ENCODE measurements at places on chromosomes 6 and 20.

- no peak for DNase-seq
Observed at GRCh38 chr6:79665725-79666551, 34.8 kb downstream of the SH3BGRL2 start.

- DNase-seq = no peak
Observed at GRCh38 chr6:33592280-33592594, 12.2 kb upstream of the BAK1 start.

DNA sequence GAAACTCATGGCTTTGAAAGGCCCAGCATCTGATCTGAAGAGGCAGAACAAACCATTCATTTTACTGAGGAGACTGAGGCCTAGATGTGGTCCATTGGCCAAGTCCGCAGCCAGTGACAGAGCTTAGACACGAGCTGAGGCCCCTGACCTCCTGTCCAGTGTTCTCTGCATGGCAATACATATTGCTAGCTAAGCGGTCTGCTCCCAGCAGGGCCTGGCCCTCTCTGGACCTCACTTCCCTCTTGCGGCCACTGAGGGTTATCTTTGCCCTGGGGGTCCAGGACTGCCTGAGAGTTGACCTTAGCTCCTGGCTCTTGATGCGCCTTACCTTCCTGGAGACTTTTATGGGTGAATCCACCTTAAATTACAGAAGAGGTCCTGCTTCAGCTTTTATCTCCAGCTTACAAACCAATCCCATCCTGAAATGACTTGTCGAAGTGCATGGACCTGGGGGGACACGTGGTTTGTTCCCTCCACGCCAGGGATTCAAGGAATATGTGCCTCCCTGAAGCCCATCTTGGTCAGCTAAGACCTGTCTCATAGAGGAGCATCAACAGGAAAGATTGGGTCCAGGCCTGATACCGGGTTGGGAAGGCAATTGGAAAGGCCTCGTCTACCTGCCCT, 75.6 kb downstream of the CNBD2 start:
- DNase-seq = no peak

GRCh38 chr20:45036044-45036755, 64.7 kb downstream of the KCNS1 start:
- DNase-seq = no peak

- no peak for DNase-seq
Observed at GRCh38 chr6:20678831-20679352, 144.6 kb downstream of the CDKAL1 start.

- peak; percentile 92 for DNase-seq
Observed at GRCh38 chr6:15313367-15313766, 67.5 kb downstream of the JARID2 start.

DNA sequence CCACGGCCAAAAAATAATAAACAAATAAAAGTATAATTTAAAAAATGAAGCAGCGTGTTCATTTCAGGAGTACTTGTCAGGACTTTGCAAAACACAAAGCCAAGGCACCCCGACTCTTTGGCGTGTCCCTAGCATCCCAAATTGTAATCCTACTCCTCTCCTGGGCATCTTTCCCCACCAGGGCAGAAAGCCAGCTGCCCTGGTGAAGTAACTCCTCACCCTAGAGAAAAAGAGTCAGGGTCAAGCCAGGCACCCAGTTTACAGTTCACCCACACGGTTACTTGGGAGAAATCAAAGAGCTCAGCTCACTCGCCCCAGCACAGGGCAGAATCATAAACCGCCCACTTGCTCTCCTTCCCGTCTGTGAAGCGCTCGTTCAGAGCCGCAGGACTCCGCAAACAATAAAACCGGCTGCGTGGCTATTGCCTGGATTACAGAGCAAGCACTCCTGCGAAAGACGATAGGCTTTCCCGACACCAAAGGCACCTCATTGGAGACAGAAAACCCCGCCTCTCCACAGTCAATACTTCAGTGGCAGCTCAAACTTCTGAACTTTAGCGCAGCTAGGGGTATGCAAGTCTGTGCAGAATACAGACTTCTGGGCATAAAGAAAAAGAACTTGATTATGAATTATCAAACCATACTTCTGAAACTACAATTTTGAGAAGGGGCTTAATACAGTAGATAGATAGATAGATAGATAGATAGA, 73.0 kb upstream of the NHSL1 start:
- DNase-seq = no peak

DNA sequence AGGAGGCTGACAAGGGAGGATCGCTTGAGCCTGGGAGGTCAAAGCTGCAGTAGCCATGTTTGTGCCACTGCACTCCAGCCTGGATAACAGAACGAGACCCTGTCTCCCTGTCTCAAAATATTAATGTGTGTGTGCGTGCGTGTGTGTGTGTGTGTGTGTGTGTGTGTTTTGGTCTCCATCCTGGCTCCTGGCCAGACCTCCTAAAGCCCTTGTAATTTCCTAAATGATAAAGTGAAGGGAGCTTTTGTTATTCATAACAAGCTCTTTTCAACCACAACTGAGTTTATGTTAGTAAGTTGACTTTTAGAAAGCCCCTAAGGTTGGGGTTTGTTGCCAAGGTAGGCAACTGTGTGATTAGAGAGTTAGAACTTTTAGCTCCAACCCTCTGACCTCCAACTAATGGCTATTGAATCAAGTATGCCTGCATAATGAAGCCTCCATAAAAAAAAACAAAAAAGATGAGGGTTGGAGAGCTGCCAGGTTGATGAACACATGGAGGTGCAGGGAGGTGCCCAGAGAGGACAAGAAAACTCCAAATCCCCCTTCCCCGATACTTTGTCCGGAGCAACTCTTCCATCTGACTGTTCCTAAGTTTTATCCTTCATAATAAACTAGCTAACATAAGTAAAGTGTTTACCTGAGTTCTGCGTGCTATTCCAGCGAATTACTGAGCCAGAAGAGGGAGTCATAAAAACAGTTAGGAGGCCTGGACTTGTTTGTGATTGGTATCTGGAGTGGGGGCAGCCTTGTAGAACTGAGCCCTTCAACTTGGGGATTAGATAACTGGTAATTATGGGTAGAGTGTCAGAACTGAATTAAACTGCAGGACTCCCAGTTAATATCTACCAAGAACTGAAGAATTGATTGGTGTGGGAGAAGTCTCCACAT, 5.3 kb upstream of the AIF1 start:
- no peak for DNase-seq

DNA sequence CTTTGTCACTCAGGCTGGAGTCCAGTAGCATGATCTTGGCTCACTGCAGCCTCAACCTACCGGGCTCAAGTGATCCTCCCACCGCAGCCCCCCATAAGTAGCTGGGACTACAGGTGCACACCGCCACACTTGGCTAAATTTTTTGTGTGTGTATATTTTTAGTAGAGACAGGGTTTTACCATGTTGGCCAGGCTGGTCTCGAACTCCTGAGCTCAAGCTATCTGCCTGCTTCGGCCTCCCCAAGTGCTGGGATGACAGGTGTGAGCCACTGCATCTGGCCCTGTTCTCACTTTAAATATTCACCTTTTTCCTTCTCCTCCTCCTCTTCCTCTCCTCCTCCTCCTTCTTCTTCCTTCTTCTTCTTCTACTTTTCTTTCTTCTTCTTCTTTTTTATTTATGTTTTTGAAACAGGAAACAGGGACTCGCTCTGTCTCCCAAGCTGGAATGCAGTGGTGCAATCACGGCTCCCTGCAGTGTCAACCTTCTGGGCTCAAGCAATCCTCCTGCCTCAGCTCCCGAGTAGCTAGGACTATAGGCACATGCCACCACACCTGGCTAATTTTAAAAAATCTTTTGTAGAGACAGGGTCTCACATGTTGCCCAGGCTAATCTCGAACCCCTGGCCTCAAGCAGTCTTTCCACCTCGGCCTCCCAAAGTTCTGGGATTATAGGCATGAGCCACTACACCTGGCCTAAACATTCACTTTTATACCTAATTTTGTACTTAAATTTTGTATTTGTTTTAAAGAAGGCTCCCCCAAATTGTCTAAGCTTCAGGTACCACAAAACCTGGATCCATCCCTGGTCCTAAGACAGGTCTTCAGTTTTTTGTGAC, 47.2 kb upstream of the NCOA3 start:
- DNase-seq = no peak

DNA sequence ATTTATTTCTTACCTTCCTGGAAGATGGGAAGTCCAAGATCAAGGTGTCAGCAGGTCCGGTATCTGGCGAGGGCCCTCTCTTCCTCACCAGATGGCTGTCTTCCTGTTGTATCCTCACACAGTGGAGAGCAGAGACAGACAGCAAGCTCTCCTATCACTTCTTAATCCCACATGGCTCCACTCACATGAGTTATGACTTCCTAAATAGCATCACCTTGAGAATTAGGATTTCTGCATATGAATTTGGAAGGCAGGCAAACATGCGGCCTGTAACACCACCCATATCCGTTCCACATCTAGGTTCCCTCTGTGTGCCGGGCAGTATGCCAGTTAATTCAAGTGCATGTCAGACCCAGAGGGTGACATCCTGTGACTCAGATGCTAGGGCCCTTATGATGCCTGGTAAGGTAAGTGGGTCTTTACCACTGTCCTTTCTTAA, 2.1 kb downstream of the RAET1E start:
- peak; percentile 8 for DNase-seq

- DNase-seq = no peak
Observed at GRCh38 chr6:157514659-157515496, 133.9 kb downstream of the ZDHHC14 start.

DNA sequence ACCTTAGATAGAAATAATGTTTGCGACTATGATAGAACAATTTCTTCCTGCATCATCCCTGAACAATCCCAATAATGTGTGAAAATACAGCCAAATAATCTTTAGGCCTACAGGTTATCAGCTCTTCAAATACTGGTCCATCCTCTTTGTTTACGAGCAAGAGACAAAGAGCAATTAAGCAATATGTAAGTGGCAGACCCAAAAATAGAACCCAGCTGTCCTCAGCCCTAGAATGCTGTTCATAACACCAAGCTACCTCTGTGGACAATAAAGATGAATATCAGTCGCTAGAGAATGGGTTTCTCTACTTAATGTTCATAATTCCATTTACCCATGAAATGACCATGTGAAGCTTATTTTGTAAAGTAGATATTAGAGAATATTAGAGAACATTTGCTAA, 28.4 kb upstream of the OSTM1 start:
- no peak for DNase-seq

DNA sequence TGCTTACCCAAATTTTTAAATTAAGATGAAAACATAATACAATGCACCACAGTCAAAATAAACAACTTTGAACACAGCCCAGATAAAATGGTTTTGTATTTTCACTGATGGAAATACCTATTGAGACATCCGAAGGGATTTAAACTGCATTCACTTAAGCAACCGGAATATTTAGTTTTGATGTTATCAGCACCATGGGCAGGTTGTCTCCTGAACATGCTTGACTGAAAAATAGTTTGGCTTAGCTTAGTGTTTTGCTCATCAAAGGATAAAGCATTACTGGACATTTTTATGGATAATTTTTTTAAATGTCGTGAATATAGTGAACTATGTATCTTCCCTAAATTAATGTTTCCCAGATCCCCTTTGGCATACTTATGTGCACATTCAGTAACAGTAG, 177.5 kb downstream of the GJA1 start:
- no peak for DNase-seq

GRCh38 chr6:39344821-39345280, 22.3 kb upstream of the KCNK16 start:
- no peak for DNase-seq

GRCh38 chr20:17895641-17896171, 72.9 kb downstream of the SNX5 start:
- no peak for DNase-seq

GRCh38 chr20:5825130-5825719, 75.0 kb downstream of the SHLD1 start:
- no peak for DNase-seq

DNA sequence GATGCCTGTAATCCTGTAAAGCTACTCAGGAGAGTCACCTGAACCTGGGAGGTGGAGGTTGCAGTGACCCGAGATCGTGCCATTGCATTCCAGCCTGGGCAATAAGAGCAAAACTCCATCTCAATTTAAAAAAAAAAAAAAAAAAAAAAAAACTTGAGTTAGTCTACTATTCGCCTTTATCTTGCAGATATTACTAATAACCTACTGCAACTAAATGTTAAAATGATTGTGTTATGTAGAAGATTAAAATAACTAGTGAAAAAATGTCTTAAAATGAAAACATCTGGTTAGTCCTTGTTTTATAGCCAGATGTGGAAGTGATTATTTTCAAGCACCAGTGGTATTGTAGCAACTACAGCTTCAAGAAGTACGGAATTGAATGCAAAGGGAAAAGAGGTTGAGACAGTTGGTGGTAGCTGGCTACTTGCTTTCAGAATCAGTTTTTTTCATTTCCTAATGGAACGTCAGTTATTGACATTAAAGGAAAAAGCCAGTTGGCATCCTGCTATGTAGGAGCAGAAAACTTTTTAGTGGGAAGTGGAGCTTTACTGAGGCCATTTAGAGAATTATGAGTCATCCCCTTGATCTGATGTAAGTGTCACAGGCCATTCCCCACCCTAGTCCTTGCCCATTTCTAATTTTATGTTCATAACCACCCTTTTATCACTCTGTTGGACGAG, 43.8 kb upstream of the DYNLRB1 start:
- no peak for DNase-seq

- no peak for DNase-seq
Observed at GRCh38 chr20:56222945-56223344, 25.6 kb upstream of the MC3R start.

- DNase-seq = no peak
Observed at GRCh38 chr6:147611992-147612391, 103.5 kb downstream of the SAMD5 start.

- DNase-seq = no peak
Observed at GRCh38 chr20:49507741-49508434, 25.4 kb upstream of the KCNB1 start.

- DNase-seq = no peak
Observed at GRCh38 chr6:45844986-45845385, 170.7 kb downstream of the CLIC5 start.

Measured in SK-N-MC (cell line).